ENCODE measurements at places on chromosomes 6 and 20.

GRCh38 chr20:13567663-13568062 is 71.1 kb downstream of the TASP1 start:
- DNase-seq = no peak

- DNase-seq = no peak
Measured at GRCh38 chr6:120894077-120894476, 440.2 kb downstream of the TBC1D32 start.

GRCh38 chr6:149224399-149224798 is 93.1 kb upstream of the TAB2 start:
- no peak for DNase-seq

- DNase-seq = no peak
Measured at GRCh38 chr6:169251822-169252504, 1.7 kb downstream of the THBS2 start.

DNA sequence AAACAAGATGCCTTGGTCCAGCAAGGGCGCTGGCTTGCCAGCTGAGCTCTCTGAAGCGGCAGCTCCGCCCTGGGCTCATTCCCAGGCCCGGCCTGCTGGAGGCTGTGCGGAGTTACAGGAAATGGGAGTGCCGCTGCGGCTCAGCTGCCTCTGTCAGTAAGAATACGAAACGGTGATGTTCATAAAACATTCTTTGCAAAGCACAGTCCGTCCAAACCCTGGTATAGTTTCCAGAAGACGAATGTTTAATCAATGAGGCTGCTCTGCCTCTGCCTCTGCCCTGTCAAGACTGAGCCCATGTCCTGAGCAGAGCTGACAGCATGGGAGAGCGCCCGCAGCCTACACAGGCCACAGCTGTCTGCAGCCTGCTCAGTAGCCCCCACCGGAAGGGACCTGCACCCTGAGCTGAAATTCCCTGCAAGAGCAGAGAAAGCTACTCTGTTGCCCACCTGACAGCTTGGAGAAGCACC is 153.3 kb upstream of the SNX9 start:
- peak; percentile 73 for DNase-seq

DNA sequence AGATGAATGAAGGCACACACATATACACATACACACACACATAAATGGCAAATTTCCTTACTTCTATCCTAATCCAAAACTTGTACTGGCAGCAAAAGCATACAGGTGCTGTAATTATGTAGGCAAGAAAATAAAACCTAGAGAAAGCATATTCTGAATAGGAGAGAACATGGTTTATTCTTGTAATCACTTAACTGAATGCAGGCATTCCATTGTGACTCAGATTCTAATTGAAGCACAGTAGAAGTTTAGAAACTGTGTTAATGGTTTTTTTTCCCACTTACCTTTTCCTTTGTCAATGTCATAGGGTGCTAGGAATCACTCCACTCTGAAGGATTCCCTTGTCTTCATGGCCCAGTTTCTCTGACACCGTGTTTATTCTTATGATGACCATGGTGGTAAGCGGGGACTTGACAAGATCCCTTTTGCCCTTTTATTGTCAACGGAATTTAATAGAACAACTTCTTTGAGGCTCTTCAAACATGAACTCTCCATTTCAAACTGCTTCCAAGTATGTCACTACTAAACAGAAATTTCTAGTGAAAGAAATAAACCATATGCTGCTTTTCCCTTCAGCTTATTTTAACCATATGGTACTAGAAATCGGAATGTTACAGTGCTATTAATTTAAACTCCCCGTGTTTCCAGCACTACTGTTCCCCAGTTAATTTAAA is 164.2 kb downstream of the OGFRL1 start:
- DNase-seq = no peak

DNA sequence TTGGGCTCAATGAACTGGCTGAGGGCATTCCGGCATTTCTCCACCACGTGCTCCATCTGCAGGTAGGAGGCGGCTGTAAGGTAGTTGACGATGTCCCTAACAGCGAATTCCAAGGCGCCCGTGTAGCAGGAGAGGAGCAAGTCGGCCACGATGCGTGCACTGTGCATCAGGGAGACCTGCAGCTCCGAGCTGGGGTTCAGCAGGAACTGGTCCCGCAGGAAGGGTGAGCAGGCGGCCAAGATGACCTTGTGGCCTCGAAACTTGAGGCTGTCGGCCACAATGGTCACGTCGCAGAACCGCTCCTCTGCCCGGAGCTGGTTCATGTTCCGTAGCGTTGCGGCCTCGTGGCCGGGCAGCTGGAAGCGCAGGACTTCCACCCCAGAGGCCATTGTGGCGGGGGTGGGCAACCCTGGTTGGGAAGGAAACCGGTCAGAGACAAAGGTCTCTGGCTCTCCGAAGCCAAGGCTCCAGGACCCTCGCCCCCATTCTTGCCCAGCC is 920 bp downstream of the ZBTB12 start:
- no peak for DNase-seq

GRCh38 chr6:126147291-126147815 is 161.0 kb downstream of the TRMT11 start:
- DNase-seq = no peak

GRCh38 chr20:46145713-46146112 is 27.6 kb downstream of the CD40 start:
- no peak for DNase-seq

DNA sequence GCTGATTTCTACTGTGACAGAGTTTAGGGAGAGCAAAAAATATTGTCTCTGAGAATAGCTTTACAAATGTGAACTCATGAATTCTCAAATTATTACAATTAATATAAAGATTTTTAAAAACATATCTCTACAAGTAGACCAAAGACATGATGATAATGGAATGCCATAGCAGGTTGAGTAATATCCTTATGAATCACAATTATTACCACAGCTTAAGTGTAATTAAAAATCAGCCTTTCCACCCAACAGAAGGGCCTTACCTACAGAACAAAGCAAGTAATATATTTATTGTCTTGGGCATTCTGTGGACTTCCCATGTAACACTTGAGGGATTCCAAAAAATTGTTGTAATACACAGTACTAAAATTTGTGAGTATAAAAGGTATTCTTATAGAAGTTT is 1099.6 kb upstream of the GJE1 start:
- DNase-seq = no peak
